ENCODE measurements at places on chromosomes 12 and 14.

DNA sequence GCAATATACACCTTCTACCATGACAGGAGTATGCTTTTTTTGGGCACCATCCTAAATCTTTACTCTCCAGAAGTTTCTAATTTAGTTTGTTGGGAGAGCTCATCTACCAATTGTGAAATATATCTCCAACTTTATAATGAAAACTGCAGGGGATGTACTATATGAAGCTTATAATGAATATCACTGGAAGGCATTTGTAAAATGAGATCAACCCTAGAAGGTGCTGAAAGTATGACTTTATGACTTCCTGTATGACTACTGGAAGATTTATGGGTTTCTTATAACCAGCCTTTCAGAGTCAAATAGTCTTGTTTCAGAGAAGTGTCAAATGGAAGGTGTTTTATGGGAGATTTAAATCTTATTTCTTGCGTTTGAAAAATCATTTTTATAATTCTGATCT lies 122.9 kb downstream of the MYRFL start:
- DNase-seq = no peak

DNA sequence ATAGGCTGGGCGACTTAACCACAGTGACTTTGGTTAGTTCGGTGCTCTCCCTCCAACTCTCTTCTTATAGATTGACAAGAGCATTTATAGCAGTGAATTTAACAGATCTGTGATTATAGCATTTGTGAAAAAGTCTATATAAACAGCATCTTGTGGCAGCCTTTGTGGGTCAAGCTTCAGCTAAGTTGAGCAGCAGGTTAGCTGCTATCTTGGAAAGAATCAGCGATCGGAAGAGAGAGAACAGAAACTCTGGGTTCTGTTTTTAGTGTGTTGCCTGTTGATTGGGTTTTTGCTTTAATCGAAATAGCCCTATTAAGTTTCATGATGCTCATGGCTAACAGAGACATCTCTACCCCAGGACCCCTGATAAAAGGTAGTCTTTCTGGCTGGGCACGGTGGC lies 20.2 kb downstream of the EVL start:
- no peak for DNase-seq

DNA sequence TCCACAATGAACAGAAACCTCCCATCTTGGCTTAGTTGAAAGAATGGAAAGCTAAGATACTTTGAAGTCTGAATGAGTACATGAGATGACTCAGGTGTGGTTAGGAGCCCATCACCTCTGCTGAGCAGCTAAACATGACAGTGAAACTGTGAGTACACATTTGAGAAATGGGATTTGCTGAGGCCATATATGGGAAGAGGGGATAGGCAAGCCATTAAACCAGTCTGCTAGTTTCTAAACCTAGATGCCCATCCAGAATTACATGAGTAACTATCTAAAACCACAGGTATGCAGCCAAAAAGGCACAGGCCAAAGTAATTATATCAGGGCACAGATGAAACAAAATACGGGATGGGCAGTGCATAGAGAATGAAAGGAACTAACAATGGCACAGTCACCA lies 41.2 kb downstream of the NKX2-1 start:
- DNase-seq = no peak

- no peak for DNase-seq
These were observed 119.6 kb downstream of the GCH1 start for GRCh38 chr14:54782751-54783659.

GRCh38 chr12:87254381-87255030 lies 774.7 kb downstream of the C12orf50 start:
- no peak for DNase-seq

GRCh38 chr12:51848841-51849735 lies 570 bp upstream of the FIGNL2 start:
- DNase-seq = no peak

GRCh38 chr14:22232486-22232885 lies 356.5 kb downstream of the DAD1 start:
- DNase-seq = no peak

- DNase-seq = no peak
These were observed 154.2 kb downstream of the CRADD start for GRCh38 chr12:93831374-93831773.

GRCh38 chr12:53232646-53233461 lies 845 bp upstream of the RARG start:
- DNase-seq = peak; percentile 16

DNA sequence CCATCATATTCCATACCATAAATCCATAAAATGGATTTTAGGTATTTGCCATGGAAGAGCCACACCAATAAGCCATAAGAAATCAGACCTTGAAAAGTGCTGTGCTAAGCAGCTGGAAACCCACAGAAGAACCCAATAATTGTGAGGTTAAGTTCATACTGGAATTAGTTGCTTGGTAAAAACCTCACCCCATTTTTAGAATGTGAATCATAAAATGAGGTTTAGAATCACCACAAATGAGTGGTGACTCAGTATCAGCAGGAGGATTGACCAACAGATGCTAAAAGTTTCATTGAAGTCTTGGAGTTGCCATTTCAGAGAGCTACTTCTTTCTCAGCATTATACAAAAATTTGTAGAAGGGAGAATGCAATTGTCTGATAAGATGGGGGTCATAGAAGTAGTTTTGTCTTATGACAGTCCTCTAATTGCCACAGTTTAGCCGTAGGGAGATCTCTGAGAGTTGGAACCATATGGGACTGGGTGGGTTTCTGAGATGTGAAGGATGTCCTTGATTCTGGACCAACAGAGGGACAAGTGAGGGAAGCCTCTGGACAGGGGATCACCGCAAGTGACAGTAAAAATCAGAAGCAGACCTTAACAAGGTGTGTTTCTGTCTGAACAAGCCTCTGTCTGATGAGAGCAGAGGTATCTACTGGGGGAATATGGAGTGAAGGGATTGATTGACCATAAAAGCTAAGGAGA lies 1.4 kb upstream of the STON2 start:
- DNase-seq = no peak

DNA sequence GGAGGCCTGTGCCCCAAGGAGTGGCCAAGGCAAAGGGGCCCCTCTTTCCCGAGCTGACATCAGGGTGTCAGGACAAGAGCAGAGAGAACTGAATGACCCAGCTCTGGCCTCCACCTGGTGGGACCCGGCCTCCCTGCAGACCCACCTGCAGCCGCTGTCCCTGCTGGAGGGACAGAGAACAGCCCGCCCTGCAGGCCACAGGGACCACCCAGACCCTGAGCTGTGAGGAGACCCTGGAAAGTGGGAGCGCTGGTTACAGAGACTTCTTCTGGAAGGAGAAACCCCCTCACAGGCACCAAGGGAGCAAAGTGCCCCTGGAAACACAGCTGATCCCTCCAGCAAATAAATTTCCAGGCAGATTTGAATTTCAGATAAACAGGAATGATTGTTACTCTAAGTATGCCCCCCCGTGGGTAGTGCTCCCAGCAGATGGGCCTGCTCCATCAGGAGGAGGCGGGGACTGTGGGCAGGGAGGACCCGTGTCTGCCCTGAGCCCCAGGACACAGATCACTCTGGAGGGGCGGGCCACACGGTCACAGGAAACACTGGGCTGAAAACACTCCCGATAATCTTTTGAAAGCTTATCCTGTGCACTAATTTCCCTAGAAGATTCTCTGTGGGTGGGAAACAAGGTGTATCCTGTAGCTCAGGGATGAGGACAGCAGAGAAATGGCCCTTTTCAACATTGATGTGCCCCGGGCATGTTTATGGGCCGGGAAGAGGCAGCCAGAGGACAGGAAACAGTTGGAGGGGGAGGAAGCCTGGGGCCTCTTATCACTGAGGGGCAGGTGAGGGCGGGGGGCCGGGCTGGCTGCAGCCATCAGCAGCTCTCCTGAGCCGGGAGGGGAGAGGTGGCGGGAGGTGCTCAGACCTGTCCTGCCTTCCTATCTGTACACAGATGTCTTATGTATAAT lies 276.0 kb downstream of the ADGRD1 start:
- no peak for DNase-seq

GRCh38 chr12:115134298-115134697 lies 450.3 kb upstream of the TBX3 start:
- no peak for DNase-seq

DNA sequence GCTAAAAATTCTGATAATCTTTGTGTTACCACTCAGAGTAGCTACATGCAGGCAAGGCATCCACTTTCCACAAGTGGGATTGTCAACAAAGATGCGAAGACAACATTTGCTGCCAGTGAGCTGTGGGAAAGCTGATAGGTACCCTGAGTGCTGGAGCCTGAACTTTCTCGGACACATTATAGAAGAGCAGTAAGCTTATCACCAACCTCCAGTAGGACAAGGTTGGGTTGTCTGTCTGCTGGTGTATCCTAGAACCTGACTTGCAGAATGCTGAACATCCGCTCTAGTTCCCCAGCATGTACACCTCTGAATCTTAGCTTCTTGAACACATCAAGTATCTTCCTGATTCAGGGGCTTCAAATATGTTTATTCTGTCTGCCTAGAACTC lies 103.8 kb upstream of the PPM1H start:
- DNase-seq = no peak

DNA sequence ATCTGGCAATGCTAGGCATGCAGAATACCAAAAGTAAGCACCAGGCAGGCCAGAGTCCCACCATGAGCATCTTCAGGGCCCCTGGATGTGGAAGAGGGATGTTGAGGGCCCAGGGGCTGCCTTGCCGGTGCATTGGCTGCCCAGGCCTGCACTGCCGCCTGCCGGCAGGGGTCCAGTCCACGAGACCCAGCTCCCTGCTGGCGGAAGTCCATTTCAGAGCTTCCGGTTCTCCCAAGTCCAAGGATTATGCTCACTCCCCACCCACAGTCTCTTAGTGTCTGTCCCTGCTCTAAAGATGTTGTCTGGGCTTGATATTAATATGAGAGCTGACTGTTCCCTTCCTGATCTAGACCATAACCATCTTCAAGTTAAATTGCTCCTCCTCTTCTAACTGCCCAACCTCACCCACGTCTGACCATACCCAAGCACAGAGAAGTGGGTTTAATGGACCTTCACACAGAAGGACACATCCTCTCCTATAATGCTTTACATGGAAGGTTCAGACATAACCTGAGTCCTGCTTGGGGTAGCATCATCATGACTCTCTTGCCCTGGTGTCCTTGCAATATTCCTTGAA lies 117.4 kb downstream of the DAD1 start:
- no peak for DNase-seq

DNA sequence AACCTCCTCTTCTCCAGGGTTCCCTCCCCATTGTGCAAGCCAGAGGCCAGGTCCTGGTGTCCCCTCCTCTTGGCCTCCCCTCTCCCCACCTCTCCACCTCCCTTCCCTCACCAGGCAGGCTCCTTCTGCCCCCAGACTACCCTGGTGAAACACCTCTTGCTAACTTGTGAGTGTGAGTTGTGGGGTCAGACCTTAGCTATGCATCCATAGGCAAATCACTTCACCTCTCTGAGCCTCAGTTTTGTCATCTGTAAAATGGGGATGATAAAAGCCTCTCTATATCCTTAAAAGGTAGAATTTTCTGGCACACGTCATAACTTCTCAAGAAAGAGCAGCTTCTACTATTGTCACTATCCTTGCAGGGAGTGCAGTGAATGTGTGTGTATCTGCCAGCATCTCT lies 7.9 kb upstream of the DIO3 start:
- DNase-seq = no peak

GRCh38 chr12:40093512-40093911 lies 12.4 kb downstream of the SLC2A13 start:
- DNase-seq = no peak

GRCh38 chr14:23442721-23443356 lies 7.4 kb upstream of the MYH7 start:
- no peak for DNase-seq

GRCh38 chr14:74293606-74294005 lies 9.1 kb downstream of the ABCD4 start:
- DNase-seq = no peak

DNA sequence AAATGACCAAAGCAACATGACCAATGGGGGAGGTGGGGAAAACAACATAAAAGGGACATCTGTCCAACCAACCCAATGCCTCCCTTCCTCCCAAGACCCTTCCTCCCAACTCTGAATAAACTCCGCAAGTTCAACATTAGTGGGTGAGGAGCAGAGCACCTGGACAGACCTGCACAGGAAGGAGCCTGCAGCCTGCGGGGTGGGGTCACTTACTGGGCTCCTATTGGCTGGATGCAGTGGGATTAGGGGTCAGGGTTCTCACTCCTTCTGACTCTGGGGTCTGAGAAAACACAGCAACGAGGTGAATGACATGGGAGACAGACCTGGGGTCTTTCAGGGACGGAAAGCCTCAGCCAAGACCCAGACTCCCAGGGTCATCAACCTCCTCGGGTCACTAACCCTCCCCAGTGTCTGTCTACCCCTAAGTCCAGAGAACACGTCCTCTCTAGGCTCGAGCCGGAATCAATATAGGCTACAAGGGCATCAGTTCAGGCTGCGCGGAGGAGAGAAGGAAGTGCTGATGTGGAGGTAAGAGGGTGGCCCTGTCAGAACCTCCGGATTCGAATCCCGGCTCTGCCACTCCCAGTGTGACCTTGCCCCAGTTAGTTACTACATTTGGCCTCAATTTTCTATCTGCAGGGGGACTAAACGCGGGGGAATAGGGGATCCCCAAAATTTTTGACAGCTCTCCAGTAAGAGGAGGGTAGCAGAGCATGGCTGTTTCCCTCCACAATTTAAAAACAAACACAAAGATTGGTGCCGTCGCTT lies 860 bp downstream of the NDRG2 start:
- no peak for DNase-seq

- DNase-seq = no peak
These were observed 14.0 kb downstream of the PGAM5 start for GRCh38 chr12:132724506-132725241.

GRCh38 chr14:55645145-55645544 lies 65.1 kb downstream of the KTN1 start:
- no peak for DNase-seq

DNA sequence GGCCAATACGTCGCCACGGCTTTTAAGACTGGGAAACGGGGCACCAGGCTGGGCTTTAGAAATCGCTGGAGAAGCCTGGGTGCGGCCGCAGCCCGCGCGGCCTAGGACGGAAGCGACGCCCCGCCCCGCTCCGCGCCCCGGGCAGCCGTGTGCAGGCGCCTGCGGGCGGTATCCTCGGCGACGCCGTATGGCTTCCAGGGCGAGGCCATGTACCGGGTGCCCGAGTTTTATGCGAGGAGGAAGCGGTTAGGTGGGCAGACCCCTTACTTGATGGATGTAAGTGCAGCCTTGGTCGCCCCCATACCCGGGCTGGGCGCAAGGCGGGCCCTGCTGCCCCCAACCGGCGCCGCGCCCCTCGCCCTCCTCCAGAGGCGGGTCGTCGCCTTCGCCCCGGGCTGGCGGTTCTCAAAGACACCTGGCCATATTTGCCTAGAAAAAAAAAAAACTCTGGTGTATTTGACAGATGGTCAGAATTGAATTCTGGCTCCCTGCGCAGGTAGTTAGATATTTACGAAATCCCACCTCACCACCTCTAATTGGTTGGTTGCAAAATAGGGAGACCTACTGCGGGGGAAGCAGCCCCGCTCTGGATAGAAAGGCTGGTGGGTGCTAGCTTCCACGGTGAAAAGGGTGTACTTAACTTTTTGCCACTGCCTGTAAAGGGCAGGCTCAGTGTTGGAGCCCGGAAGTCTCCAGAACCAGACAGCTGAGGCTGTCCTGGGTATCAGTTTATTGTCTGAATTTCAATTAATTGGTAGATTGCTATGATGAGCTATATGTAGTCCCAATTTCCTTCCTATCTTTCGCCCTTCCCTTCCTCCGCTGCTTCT lies at the start of gene PPP1R36:
TSS of gene PPP1R36 (plus strand) at position 171 of the 830 bp plus-strand sequence. CDS start at position 208, 37 bp downstream.
- DNase-seq = peak; percentile 71

Data from NCI-H345 (cell line).